ENCODE measurements at places on chromosomes 4 and X. TPM values are rescaled to one million over a fixed set of nuclear protein-coding genes. Genes with fewer than 3 reads are reported as not detected.

The GAGE12J gene
- not detected for total RNA-seq

The GPR143 gene
- not detected for total RNA-seq

The CFAP99 gene
- not detected for total RNA-seq

The ZNF185 gene
- 1.1 TPM for total RNA-seq

The CYLC1 gene
- not detected for total RNA-seq

The P2RY8 gene
- 2.3 TPM for total RNA-seq

The SPATA4 gene
- total RNA-seq = not detected

The VSIG1 gene
- total RNA-seq = not detected

The WAS gene
- 2.6 TPM for total RNA-seq

The MAGEA11 gene
- not detected for total RNA-seq

The CXorf66 gene
- not detected for total RNA-seq

The HSFX4 gene
- total RNA-seq = not detected

The SMIM43 gene
- not detected for total RNA-seq

The SPANXA2 gene
- not detected for total RNA-seq

The UGT8 gene
- 0.98 TPM for total RNA-seq

The PASD1 gene
- not detected for total RNA-seq
